Fibroblast of mammary gland (primary cell): ENCODE measurements at places on chromosomes 16 and 17.

DNA sequence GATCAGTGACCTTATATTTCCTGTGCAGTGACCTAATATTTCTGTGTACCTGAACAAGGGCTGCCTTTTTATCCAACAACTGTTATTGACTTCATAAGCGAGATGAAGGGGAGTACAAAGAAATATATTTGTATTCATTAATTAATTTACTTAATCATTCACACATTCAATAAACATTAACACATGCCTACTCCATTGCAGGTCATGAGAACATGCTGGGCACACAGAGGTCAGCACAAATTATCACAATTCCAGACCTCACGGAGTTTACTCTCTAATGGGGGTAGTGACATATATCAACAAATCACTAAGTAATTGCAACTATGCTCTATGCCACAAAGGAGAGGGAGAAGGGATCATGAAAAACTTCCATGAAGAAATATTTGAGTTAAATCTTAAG lies 614.6 kb downstream of the TOX3 start:
- no peak for DNase-seq

- no peak for DNase-seq
Observed at GRCh38 chr17:2916461-2916860, 120.2 kb downstream of the RAP1GAP2 start.

DNA sequence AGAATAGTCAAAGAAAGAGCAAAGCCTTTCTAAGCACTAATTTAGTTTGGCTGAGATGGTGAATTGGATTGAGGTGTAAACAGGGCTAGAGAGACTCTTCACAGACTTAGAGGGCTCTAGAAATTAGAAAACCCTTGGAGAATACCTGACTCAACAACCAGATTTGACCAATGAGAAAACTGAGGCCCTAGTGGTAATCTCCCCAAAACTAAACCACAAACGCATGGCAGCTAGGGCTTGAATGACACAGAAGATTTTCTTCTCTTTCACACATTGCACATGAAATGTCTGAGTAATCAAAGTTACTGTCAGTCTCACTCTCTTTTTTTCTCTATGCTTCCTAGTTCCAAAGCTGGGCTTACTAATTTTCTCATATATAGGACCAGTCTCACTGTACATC lies 314.5 kb upstream of the KCNJ16 start:
- peak; percentile 29 for DNase-seq

GRCh38 chr17:45992175-45992574 lies 6.9 kb upstream of the STH start:
- DNase-seq = no peak
